Gastroesophageal sphincter (tissue), 4 donors: ENCODE measurements at places on chromosomes 6 and 20. TPM values are rescaled to one million over a fixed set of nuclear protein-coding genes. Genes with fewer than 3 reads are reported as not detected.
A peak's percentile ranks its signal among the peaks of the same experiment; 100 is the strongest.

- ATAC-seq: no peak
These were observed 56.3 kb downstream of the PREX1 start for GRCh38 chr20:48771542-48771941.

DNA sequence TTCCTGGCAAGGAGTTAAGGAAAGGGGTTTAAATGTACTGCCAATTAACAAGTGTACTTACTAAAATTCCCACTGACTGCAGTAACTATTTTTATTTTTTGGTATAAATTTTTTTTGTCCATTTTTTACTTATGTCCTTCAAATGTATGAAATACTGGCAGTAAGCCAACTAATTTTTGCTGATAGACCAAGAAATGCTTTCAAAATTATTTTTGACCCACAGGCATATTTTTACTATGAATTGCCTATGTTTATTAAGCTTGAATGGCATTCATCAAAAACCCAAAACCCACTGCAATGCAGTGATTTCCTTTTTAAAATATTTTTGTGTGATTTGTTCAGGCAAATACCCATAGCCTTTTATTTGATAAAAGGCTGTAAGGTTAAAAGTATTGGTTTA lies 560.1 kb downstream of the UTRN start:
- no peak for ATAC-seq

- ATAC-seq: no peak
These were observed 102.6 kb downstream of the MRPL14 start for GRCh38 chr6:44024574-44025219.

- ATAC-seq: no peak
These were observed 96.0 kb upstream of the CNKSR3 start for GRCh38 chr6:154606457-154606856.

GRCh38 chr6:132234356-132234755 lies 166.9 kb downstream of the MOXD1 start:
- no peak for ATAC-seq

DNA sequence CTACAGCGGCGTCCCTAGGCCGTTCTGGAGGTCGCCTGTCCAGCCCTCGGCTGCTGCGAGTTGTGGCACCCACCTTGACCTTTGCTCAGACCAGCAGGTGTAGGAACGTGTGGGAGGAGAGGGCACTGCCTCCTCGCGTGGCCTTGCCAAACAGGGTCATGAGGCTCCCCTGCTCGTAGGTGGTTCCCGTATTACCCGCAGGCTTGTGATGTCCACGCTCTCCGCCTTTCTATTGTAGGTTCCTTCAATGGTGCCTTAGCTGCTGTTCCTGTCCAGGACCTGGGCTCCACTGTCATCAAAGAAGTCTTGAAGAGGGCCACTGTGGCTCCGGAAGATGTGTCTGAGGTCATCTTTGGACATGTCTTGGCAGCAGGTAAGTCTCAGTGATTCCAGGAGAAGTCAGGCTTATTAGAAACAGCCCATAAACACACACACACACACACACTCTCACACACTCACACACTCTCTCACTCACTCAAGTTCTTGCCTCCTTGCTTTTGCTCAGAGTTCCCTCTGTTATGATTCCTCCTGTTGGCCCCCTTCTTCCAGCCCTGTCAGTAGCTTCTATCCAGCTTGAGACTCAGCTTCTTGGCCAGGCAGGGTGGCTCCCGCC lies 942 bp downstream of the ACAT2 start:
- ATAC-seq: peak; percentile 1

Gene ZNF512B
- total RNA-seq: 11.1 TPM

Gene GRIK2
- total RNA-seq: 0.82 TPM

Gene TULP4
- 173 TPM for total RNA-seq

Gene OR2J3
- not detected for total RNA-seq

Gene CDSN
- not detected for total RNA-seq

Gene SLC17A3
- not detected for total RNA-seq
